ENCODE measurements at places on chromosomes 11 and 22.

DNA sequence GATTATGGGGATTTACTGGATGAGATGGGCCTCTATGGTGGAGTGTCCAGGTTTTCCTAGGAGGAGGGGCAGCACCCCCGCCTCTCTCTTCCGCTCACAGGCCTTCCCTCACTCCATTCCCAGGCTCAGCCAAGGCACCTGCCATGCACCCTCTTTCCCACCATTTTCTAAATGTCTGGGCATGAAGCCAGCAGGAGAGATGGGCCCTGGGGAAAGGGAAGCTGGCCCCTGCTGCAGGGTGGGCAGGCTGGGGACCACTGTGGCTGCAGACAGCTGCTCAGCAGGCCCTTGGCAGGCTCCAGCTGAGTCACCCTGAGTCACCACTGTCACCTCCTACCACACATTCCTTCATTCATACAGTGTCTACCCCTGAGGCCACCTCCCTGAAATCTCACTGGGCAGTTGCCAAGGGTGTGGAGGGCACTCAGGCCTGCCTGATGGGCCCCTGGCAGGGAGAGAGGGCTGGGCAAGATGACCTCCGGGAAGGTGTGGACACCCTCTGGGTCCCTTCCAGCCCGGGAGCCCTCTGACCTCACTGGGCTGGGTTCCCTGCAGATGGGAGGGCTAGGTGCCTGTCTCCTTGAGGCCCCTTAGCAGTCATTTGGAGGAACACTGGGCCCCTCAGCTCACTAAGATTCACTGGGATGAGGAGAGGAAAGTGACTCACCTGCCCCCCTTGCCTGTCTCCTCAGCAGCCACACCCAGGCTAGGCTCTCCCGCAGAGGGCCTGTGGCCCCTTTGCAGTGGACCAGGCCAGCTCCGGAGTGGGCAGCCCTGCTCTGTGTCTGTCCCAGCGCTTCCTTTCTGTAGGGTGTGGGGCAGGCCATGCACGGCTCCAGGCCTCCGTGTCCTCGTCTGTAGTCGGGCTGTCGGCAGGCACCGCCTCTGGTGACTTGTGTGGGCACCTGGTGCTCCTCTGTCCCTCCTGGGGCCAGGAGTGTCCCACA, 7.8 kb downstream of the MYEOV start:
- peak; percentile 91 for DNase-seq

- DNase-seq, result no peak
Observed at GRCh38 chr11:47003180-47003877, 66.8 kb downstream of the CSTPP1 start.

DNA sequence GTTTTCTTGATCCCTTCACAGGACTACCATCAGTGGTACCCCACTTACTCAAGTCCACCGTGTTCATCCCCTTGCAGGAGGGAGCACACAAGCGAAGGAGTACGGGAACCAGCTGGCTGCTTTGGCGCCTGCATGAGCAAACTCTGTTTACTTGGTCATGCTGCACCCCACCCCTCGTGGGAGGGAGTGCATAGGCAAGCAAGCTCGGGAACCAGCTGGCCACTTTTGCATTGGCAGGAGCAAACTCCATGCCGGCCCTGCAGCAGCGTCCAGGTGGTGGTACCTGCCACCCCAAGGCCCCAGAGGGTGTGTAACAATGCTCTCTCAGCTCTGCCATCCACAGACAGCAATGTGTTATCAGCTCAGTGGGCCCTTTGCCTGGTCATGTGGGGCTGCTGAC, 737.8 kb downstream of the FAM181B start:
- DNase-seq, result no peak

DNA sequence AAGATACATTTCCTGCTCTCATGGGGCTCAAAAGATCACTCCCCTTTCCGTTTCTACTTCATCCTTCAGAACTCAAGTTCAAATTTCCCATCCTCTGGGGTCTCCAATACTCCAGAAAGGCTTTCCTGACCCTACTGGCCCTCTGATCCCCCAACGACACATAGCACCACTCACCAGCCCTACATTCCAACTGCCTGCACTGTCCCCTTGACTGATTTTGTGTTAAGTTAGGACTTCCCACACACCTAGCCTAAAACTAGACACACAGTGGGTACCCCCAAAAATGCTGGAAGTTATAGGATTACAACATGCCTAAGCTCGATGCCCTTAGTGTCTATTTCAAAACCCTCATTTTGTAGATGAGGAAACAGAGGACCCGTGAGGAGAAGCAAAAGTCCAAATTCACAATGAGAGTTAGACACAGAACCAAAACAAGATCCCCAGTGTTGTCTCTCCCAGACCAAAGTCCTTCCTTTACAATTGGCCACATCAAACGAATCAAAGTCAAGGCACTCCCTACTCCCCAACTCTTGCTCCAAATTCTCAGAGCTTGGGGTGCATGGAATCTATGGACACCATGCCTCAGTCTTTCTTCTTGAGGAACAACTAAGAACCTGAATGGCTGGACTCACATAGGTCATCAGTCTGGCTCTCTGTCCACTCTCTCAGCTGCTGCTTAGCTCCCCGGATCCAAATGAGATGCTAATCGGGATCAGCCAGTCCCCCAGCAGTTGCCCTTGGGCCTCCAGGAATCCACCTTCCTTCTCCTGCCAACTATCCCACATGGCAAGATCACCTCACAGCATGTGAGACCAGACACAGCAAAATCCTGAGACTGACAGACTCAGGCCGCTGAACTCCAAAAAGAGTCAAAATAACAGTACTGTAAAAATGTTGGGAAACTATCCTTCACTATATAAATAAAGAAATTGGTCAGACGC, 1.7 kb downstream of the CLPB start:
- no peak for DNase-seq

GRCh38 chr11:110908401-110909105, 196.3 kb upstream of the ARHGAP20 start:
- DNase-seq, result peak; percentile 94

DNA sequence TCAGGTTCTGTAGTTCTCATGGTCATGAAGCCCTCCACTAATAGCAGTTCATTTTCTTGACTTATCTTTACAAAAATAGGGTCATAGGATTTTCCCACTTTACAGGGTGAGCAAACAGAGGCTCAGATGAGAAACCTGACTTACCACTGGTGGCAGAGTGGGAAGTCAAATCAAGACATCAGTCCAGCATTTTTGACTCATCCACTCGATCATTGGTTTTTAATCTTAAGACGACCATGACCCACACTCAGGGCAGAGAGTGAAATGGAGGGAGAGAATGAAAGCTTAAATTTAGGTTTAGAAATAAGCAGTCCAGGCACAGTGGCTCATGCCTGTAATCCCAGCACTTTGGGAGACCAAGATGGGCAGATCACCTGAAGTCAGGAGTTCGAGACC, 42.1 kb downstream of the RTL6 start:
- DNase-seq, result no peak

GRCh38 chr11:34245041-34245440, 112.8 kb downstream of the ABTB2 start:
- no peak for DNase-seq

- peak; percentile 47 for DNase-seq
Observed at GRCh38 chr11:75384438-75385080, 14.8 kb upstream of the RPS3 start.

DNA sequence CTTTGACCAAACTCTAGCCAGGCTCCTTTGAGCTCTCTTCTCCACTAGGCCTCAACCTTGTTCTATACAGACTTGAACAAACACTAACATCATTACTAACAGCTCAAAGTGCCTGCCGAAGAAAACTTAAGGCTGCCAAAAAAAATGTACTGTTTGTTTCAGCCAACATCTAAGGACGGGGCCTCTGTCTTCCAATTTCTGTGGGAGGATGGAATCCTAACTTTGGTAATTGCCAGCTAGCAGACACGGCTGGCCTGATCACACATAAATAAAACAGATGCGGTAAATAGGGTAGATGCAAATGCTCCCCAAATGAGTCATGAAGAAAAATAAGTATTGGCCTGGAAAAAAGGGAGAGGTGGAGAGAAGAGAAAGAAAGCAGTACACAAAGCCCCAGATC, 394.3 kb downstream of the TMEM135 start:
- peak; percentile 66 for DNase-seq

DNA sequence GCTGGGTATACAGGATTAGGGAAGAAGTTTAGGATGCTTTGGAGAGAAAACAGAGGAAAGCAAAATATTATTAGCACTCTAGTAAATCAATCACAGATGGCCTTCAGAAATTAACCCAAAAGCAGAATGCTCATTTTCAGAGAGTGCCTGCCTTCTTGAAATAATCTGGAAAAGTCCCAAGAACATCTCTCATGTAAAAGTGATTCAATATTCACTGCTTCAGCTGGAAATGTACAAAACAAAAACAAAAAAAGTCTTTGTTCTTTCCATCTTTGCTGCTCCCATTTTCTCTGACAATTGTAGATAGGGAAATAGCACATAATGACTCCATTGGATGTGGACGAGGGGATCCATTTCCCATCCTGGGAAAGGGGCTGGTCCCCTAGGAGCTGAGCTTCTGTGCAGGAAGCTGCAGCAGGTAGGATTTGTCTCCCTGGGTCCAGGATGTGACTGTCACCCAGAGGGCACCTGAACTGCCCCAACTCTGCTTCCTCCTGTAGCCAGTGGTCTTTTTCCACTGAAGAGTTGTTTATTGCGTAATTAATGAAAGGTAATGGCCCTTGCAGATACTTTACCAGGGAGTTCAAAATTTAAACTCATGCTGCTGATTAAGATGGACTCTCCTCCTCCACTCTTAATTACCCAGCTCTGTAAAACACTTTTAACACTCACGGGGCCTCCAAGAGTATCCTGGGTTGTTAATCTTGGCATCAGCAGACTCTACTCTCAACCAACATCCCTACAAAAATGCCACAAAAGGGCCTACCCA, 57.9 kb downstream of the SC5D start:
- DNase-seq, result no peak

GRCh38 chr22:46079861-46080821, 70.2 kb upstream of the PPARA start:
- DNase-seq, result no peak

DNA sequence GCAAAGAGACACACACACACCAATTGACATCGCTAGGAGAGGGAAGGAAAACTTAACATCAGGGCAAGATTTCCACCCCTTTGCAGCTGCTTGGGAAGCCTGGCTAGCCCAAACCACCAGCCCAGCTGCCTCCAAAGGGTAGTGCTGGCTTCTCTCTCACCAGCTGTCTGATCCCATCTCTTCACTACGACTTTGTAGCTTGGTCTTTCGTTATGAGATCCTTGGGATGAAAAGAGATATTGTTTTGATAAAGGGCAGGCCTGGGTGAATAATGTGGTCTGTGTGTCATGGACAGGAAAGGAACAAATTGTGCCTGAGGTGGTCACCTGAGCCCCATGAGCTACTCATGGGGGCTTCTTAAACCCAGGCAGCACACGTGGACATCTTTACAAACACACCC, 101.9 kb downstream of the ARL14EP start:
- no peak for DNase-seq

DNA sequence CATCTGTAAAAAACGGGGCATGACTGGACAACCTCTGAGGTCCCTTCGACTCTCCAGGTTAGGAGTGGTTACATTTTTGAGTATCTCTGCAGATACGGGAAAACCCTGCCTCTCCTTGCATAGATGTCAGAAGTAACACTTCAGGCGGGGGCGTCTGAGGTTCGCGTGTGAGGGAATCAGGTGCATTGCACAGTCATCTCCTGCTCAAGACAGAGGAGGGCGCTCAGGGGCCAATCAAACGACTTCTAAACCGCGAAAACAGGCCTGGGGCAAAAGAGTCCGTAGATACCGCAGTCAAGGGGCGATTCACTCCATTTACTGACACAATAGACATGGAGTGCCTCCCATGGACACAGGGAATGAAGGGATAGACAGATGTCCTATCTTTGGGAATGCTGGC, 31.7 kb downstream of the KIRREL3 start:
- DNase-seq, result peak; percentile 6

GRCh38 chr22:31332886-31333285, 13.3 kb downstream of the PATZ1 start:
- DNase-seq, result peak; percentile 62

DNA sequence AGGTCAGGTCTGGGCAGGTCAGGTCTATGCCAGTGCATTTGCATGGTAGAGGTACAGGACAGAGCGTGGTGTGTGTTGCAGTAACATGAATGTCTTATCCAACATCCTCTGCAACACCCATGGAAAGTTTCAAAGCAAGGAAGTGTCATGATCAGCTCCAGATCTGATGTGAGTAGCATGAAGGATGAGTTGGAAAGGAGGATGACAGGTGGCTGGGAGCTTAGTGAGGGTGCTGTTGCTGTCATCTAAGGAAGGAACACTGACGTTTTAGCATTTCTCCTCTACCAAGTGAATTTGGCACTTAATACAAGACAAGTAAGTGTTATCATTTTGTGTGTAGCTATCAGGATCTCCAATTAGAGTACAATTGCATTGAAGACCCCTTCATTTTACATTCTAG, 65.1 kb downstream of the GRK3 start:
- no peak for DNase-seq
